ENCODE measurements at places on chromosomes 4 and X. TPM values are rescaled to one million over a fixed set of nuclear protein-coding genes. Genes with fewer than 3 reads are reported as not detected.
A peak's percentile ranks its signal among the peaks of the same experiment; 100 is the strongest.

- no peak overlapping the region for H3K27ac ChIP-seq
- no peaks in the 10 kb centered on the region for H3K4me1 ChIP-seq
- H3K4me3 ChIP-seq = no peak overlapping the region
- DNase-seq = no peak
Measured at GRCh38 chr4:10354746-10355145, 102.5 kb downstream of the ZNF518B start.

GRCh38 chr4:37241647-37242046 is 2.9 kb upstream of the NWD2 start:
- H3K27me3 ChIP-seq = peaks cover 2% of the 10 kb centered on the region
- no peaks in the 10 kb centered on the region for H3K36me3 ChIP-seq
- DNase-seq = no peak
- no peak overlapping the region for H3K4me3 ChIP-seq

DNA sequence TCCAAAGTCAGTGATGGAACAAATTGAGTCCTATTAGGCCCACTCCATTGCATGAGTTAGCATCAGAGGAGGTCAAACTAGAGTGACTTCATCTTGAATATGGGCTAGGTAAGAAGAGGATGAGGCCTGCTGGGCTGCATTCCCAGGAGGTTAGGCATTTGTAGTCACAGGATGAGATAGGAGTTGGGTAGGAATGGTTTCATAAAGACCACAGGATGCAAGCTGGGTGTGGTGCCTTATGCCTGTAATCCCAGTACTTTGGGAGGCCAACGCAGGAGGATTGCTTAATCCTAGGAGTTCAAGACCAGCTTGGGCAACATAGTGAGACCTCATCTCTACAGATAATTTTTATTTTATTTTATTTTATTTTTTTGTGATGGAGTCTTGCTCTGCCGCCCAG is 26.8 kb downstream of the PDGFRA start:
- H3K27ac ChIP-seq = no peak overlapping the region
- H3K4me1 ChIP-seq = no peaks in the 10 kb centered on the region
- no peak overlapping the region for H3K4me3 ChIP-seq
- H3K27me3 ChIP-seq = no peaks in the 10 kb centered on the region
- no peak for DNase-seq

HMGB3 gene
- total RNA-seq = 233 TPM

ZNF185 gene
- total RNA-seq = 9.8 TPM

HOPX gene
- 4.3 TPM for total RNA-seq

DNA sequence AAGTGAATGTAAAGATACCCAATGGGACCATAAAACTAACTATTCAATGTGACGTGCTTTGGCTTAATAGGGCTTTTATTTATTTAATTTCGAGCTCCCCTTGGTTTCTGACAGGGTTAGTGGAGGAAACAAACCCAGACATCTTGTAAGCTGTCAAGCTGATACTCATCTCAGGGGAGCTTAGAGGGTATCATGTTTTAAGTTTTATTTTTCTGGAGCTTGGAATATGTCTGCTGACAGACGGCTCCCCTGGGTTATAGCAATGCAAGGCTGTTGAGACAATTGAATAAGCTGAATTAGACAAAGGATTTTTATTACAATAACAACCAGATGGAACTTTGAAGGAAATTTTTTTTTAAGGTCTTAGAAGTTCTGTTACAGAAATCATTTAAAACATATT is 456.5 kb downstream of the IL1RAPL1 start:
- no peak overlapping the region for H3K27ac ChIP-seq
- H3K36me3 ChIP-seq = no peaks in the 10 kb centered on the region
- no peak overlapping the region for H3K4me3 ChIP-seq
- H3K4me1 ChIP-seq = no peaks in the 10 kb centered on the region
- no peaks in the 10 kb centered on the region for H3K27me3 ChIP-seq

GRCh38 chr4:39256436-39256835 is 74.1 kb downstream of the WDR19 start:
- no peaks in the 10 kb centered on the region for H3K27me3 ChIP-seq
- peaks cover 47% of the 10 kb centered on the region for H3K4me1 ChIP-seq
- peak overlapping the region; percentile 99 for H3K27ac ChIP-seq
- no peaks in the 10 kb centered on the region for H3K36me3 ChIP-seq

GRCh38 chrX:68196939-68197791 is 236.1 kb downstream of the OPHN1 start:
- peaks cover 2% of the 10 kb centered on the region for H3K36me3 ChIP-seq
- H3K4me1 ChIP-seq = peaks cover 12% of the 10 kb centered on the region
- H3K27ac ChIP-seq = no peak overlapping the region
- peak; percentile 22 for DNase-seq

- no peak for DNase-seq
- H3K4me1 ChIP-seq = peaks cover 7% of the 10 kb centered on the region
- H3K27me3 ChIP-seq = no peaks in the 10 kb centered on the region
- H3K27ac ChIP-seq = no peak overlapping the region
- no peaks in the 10 kb centered on the region for H3K36me3 ChIP-seq
- H3K4me3 ChIP-seq = no peak overlapping the region
Measured at GRCh38 chr4:73828956-73829355, 7.5 kb upstream of the CXCL6 start.

DNA sequence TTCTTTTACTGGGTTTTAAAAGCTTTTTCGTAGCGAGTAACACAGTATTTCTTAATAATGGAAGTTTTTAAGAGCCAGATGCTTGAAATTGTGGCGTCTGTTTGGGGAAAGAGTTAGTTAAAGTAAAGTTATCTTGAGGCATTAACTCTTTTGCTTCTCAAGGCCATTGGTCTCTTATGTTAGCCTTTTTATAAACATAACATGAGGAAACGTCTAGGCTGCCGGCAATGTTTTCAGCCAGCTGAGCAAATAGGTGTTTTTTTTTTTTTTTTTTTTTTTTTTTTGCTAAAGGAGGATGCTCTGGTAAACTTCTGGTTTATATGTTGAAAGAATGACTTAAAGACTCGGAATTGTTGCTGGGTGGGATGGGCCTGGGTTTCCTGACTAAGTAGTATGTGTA is 51.1 kb upstream of the RBMX start:
- no peaks in the 10 kb centered on the region for H3K27me3 ChIP-seq
- no peak for DNase-seq
- H3K4me1 ChIP-seq = no peaks in the 10 kb centered on the region
- no peak overlapping the region for H3K27ac ChIP-seq

GRCh38 chr4:66062921-66063320 is 392.6 kb upstream of the EPHA5 start:
- no peaks in the 10 kb centered on the region for H3K36me3 ChIP-seq
- H3K4me3 ChIP-seq = no peak overlapping the region
- DNase-seq = no peak
- H3K27ac ChIP-seq = no peak overlapping the region
- no peaks in the 10 kb centered on the region for H3K27me3 ChIP-seq

GRCh38 chr4:174053895-174054294 is 229.6 kb downstream of the FBXO8 start:
- no peaks in the 10 kb centered on the region for H3K27me3 ChIP-seq
- no peak overlapping the region for H3K4me3 ChIP-seq
- no peak overlapping the region for H3K27ac ChIP-seq

- H3K27me3 ChIP-seq = no peaks in the 10 kb centered on the region
- peak overlapping the region; percentile 30 for H3K4me3 ChIP-seq
- peaks cover 37% of the 10 kb centered on the region for H3K4me1 ChIP-seq
- H3K27ac ChIP-seq = peak overlapping the region; percentile 89
Measured at GRCh38 chr4:114040319-114041116, 61.1 kb upstream of the ARSJ start.

DNA sequence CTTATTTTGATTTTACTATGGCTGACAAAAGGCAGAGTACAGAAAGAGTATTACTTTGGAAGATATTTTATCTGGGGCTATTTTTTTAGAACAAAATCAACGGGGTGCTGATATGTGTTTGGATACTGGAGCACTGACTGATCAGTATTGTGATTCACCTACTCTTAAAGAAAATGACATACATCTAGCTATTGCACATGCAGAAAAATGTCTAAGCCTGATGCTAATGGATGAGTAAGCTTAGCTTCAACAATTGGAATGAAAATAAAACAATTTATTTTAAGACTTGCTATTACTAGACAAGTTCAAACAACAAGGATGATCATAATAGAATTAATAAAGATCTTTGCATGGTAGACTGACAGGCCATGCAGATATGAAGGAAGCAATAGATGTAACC is 262.0 kb downstream of the PPP1R2C start:
- H3K36me3 ChIP-seq = no peaks in the 10 kb centered on the region
- H3K27me3 ChIP-seq = no peaks in the 10 kb centered on the region
- H3K27ac ChIP-seq = no peak overlapping the region
- DNase-seq = no peak

MSANTD1 gene
- total RNA-seq = not detected

GRCh38 chr4:120225527-120225926 is 158.9 kb upstream of the MAD2L1 start:
- H3K4me3 ChIP-seq = no peak overlapping the region
- no peak for DNase-seq
- no peaks in the 10 kb centered on the region for H3K36me3 ChIP-seq
- H3K27ac ChIP-seq = no peak overlapping the region
- peaks cover 5% of the 10 kb centered on the region for H3K27me3 ChIP-seq

- H3K27me3 ChIP-seq = no peaks in the 10 kb centered on the region
- H3K4me1 ChIP-seq = peaks cover 11% of the 10 kb centered on the region
- DNase-seq = no peak
- 0 out of 2 replicates have a peak, but pooled peaks cover 3% of the 10 kb centered on the region for H3K36me3 ChIP-seq
- no peak overlapping the region for H3K4me3 ChIP-seq
Measured at GRCh38 chr4:55539658-55540057, 7.1 kb downstream of the CLOCK start.

DNA sequence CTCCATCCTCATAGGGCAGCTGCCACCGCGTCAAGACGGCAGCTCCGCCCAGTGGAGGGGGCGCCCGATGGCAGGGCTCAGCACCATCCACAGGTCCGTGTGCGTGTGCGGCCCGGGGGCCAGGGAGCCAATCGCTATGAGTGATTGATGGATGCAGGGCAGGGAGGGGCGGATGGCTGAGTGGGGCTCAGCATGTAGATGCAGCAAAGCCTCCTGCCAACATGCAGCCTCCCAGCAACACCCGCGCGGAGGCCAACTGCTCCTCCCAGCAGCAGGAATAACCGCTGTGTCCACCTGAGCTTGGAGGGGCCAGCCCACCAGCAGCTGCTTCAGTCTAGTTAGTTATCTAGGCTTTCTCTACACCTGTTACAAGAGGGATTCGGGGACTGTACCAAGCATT is 77.4 kb downstream of the MTMR1 start:
- no peak overlapping the region for H3K27ac ChIP-seq
- H3K36me3 ChIP-seq = no peaks in the 10 kb centered on the region
- H3K27me3 ChIP-seq = no peaks in the 10 kb centered on the region
- H3K4me3 ChIP-seq = no peak overlapping the region

GRCh38 chr4:188872809-188873208 is 733.6 kb downstream of the TRIML1 start:
- no peak overlapping the region for H3K4me3 ChIP-seq
- no peaks in the 10 kb centered on the region for H3K27me3 ChIP-seq
- H3K4me1 ChIP-seq = no peaks in the 10 kb centered on the region

All from SJSA1 (cell line).